ENCODE measurements at places on chromosomes 6 and 20.

DNA sequence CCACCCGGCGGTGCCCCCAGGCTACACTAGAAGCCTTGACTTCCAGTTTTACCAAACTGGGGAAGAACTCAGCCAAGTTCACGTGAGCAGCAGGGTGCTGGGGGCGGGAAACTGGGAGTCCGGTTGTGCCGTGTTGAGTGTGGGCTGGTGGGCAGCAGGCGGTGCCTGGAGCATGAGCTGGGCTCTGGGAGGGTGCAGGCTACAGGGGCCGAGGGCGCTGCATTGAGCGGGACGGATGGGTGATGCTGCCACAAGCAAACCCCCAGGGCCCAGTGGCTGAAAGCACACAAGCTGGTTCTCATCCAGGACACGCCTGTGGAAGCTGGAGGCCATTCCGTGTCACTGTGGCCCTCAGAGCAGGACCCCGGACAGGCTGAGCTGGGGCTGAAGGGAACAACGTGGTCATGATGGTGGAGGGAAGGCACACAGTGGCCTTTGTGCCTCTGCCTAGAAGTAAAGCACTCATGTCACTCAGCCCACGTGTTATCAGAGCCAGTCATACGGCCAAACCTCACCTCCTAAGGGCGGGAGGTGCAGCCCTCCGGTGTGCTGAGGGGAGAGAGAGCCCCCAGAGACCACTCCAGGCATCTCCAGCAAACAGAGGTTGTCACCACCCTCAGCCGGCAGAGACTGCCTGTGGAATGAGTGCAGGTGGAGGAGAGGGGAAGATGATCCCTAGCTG, 29.5 kb downstream of the RBM38 start:
- no peak for DNase-seq

- DNase-seq = no peak
Observed at GRCh38 chr20:49450281-49450721, 32.2 kb downstream of the KCNB1 start.

DNA sequence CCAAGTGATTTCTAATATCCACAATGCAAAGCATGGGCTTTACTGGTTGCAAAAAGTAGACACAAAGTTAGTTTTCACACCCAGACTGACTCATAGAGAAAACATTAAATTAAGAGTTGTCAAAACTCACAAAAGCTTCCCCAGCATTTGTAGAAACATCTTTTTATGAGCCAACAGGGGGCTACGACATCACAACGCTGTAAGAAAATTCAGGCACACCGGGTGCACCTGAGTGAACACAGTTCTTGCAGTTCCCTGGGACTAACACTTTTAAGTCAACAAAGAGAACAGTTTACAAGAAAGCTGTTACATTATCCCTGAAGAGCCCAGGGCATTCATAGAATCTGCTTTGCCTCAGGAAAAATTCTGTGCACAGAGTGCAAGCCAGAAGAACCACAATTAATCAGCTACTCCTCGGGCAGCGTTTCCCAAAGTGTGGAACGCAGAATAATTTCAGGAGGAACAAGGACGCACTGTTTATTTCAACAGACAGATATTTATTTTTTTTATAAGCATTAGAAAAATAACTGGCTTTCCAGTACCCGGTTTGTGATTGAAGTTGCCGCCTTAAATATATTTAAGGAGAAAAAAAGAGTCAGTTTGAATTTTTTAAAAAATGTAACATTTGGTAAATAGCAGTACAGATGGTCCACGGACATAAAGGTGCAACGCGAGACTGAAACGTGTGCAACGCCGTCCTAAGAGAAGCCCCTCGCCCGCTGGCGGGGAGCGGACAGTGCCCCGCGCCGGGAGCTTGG, 1.2 kb downstream of the NCOA5 start:
- DNase-seq = no peak

- no peak for DNase-seq
Observed at GRCh38 chr6:136160250-136160649, 89.9 kb downstream of the MTFR2 start.

DNA sequence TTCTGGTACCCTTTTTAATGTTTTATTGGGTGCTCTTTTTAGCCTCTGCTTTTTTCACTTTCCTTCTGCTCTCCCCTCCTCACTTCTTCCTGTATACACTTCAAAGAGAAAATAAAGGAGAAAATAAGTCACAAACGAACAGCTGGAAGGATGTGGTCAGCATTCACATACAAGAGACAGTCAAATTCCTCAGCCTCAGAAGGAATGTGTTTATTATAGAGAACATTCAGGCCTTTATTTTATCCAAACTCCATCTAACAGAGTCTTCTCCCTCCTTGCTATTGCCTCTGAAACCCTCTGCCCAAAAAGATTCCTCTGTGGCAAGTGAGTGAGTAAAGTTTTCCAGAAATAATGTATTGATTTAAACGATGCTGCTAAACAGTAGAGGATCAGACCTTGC, 490.4 kb downstream of the FRK start:
- no peak for DNase-seq

GRCh38 chr20:25038103-25038410, 19.9 kb downstream of the ACSS1 start:
- DNase-seq = no peak

GRCh38 chr20:13046409-13046808, 37.6 kb downstream of the SPTLC3 start:
- DNase-seq = no peak

- DNase-seq = no peak
Observed at GRCh38 chr6:169627736-169628607, 73.9 kb downstream of the WDR27 start.

GRCh38 chr20:62297449-62298227, 5.2 kb upstream of the ADRM1 start:
- no peak for DNase-seq

- DNase-seq = no peak
Observed at GRCh38 chr6:137233911-137234863, 15.0 kb upstream of the IFNGR1 start.

DNA sequence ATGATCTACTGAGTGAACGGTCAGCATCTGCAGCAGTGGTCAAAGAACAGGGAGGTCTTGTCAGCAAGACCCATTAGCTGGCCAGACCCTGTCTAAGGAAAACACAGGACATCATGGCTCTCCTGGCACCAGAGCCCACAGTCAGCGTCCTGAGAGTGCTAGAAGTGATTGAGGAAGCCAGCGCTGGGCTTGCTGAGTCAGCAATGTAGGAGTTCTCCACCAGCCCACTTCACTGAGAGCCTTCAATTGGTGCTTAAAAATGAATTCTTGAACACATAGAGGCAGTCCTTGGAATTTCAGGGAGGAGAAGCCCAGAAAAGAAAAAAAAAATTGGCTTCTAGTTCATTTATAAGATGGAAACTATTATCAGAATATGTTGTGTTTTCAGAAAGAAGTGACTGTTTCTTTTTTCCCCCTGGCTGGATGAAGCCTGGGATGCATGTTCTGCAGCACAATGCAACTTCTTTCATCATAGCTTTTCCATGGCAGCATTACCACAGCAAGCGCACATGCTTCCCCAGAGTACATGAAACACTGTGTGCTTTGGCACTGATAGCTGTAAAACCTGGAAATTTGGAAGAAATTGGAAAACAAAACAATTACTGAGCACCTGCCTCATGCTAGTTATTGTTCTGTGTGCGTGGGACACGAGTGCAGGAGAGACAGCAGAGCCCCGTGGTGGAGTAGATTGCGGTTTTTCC, 899.9 kb downstream of the C6orf118 start:
- DNase-seq = no peak

DNA sequence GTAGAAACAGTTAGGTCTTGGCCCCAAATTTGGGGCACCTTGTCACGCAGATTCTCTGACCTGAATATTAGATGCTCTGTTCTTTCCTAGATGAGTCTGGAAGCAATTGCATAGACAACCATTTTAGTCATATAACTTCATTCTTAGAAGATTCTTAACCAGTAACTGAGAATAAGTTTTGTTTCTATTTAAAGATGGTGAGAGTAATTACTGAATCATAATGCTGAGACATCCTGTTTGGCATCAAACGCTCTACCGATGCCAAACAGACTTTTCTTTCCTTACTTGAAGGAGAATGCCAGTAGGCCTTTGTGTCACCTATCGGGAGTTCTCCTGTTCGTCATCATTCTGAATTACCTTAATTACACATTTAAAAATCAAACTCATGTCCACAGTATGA, 131.6 kb upstream of the ID4 start:
- DNase-seq = no peak

GRCh38 chr6:16277101-16277981, 39.0 kb downstream of the GMPR start:
- DNase-seq = no peak

GRCh38 chr20:49677777-49678758, 35.6 kb downstream of the B4GALT5 start:
- no peak for DNase-seq

- DNase-seq = no peak
Observed at GRCh38 chr20:59663513-59664060, 59.2 kb downstream of the PHACTR3 start.

DNA sequence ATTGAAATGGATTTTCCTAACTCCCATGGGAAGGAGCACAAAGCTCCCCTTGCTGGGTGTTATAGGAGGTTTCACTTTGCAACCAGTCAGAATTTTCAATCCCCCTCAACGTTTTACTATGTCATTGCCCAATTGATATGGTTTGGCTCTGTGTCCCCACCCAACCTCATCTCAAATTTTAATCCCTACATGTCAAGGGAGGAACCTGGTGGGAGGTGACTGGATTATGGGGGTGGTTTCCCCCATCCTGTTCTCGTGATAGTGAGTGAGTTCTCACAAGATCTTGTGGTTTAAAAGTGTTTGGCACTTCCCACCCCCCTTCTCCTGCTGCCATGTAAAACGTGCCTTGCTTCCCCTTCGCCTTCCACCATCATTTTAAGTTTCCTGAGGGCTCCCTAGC, 62.9 kb downstream of the ZMYND8 start:
- no peak for DNase-seq

GRCh38 chr6:97176468-97176867, 106.5 kb downstream of the MMS22L start:
- no peak for DNase-seq

DNA sequence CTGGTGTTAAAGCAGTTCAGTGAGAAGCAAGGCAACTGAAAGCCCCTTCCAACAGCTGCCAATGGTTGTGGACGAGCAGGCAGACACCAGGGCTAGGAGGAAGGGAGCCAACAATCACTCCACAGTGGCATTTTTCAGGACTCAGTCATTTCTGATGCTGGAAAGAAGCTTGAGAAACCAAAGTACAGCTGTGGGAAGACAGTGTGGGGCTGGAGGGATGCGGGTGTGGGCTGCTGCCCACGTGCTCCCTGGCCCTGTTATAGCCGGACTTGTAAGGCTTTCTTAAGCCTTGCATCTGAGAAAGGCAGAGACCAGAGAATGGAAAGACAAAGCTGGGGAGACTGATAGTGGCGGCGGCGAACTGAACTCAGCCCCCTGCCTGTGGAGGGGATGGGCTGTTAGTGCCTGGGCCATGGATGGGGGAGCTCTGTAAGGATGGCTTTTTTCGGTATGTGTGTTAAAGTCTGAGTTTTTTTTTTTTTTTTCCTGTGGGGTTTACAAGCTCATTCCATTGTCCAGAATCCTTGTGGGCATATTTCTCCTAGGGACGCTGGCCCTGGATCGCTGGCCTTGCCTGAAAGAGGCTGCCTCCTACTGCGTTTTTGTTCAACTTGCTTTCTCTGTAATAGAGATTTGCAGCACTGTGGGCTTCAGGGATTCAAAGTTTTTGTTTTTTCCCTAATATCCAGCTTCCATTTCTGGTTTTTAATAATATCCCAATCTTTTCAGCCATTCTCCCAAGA, 91.7 kb downstream of the GJA10 start:
- DNase-seq = no peak

GRCh38 chr20:45564760-45565276, 14.3 kb downstream of the WFDC8 start:
- DNase-seq = no peak

DNA sequence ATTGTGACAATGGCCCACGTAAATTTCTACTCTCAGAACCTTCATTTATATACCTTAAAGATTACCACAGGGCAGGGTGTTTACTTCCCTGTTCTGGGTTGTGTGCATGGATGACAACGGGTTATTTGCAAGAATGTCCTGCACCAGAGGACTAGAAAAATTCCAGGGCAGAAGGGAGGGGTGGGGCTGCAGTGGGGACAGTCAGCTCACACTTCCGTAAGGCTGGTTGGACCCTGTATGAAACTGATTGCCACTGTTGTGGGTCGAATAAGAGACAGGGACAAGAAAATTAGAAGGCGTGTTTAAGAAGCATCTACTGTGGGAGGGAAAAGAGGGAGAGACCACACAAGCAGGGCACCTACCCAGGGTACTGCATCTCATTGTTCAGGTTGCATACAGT, 96.5 kb downstream of the SNAP25 start:
- DNase-seq = no peak

- DNase-seq = no peak
Observed at GRCh38 chr6:169035385-169036240, 218.0 kb downstream of the THBS2 start.

- no peak for DNase-seq
Observed at GRCh38 chr20:57176842-57177241, 89.6 kb downstream of the BMP7 start.

DNA sequence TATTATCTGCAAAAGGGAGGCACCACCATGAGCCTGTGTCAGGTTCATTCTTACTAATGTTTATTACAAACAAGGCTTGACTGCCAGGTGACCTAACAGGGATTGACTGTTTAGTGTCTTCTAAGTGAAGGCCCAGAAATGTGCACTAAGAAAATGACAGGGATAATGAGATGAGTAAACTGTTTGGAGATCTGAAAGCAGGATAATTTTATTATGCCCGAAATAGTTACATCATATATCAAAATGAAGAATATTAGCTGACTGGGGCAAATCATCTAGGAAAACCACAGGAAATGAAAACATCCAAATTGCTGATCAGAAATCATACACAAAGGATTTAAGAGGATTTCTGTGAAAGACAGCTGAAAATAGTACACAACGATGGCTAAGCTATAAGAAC, 516.7 kb downstream of the HDGFL1 start:
- no peak for DNase-seq

DNA sequence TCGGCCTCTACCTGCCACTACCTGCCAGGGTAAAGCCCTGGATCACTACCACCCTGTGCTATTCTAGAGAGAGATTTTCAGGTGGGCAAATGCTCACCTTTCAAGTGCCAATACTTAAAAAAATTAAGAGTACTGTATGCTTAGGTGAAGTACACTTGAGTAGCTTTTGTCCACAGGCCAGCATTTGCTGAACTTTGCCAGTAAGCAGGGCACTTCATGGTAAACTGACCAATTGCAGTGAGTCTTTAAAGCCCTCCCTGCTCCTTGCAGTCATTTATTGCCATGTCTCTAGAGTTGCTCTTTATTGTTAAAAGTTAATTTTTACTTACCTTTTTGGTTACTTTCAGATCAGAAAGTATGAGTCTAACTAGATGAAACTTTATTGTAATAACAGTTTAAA, 58.5 kb downstream of the PLAGL1 start:
- DNase-seq = no peak

DNA sequence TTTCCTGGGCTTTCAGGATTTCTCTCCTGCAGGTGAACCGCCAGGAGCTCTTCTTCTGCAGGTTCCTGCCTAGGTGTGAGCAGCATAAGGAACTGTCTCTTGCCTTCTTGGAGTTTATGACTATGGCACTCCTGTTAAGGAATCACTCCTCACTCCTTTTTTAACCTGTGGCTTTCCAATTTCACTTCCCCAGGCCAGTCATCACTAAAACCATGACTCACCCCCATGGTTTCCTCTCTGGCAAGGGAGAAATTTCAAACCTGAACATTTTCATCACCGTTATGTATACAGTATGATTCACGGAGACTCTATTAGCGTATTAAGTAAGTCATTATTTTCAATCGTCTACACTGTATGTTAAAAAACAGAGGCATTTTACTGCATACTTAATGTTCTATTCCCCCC, 78.2 kb upstream of the ARID1B start:
- DNase-seq = no peak

GRCh38 chr6:92024110-92024509, 1395.2 kb downstream of the EPHA7 start:
- no peak for DNase-seq

Measured in omental fat pad (tissue), 4 donors.